ENCODE measurements at places on chromosomes 7 and 10. TPM values are rescaled to one million over a fixed set of nuclear protein-coding genes. Genes with fewer than 3 reads are reported as not detected.
A peak's percentile ranks its signal among the peaks of the same experiment; 100 is the strongest.

GRCh38 chr10:132836832-132837540 lies 51.0 kb upstream of the NKX6-2 start:
- peak; percentile 60 for DNase-seq

DNA sequence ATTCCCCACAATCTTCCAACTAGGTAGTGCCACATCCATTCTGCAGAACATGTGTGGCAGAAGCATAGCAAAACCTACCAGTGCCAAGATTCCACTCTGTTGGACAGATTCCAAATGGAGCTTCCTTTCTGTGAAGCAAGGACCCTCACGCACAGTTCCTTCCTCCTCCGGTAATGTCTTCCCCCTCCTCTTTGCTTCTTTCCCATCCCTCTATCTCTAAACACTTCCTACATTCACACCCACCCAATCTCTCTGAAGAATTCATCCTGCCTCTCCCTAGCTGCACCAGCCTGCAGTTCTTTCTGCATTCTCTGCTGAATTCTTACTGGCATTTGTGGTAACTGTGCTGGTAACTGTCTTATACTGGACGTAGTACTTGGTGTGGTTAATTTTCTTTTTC lies 124.9 kb downstream of the RNLS start:
- no peak for DNase-seq

DNA sequence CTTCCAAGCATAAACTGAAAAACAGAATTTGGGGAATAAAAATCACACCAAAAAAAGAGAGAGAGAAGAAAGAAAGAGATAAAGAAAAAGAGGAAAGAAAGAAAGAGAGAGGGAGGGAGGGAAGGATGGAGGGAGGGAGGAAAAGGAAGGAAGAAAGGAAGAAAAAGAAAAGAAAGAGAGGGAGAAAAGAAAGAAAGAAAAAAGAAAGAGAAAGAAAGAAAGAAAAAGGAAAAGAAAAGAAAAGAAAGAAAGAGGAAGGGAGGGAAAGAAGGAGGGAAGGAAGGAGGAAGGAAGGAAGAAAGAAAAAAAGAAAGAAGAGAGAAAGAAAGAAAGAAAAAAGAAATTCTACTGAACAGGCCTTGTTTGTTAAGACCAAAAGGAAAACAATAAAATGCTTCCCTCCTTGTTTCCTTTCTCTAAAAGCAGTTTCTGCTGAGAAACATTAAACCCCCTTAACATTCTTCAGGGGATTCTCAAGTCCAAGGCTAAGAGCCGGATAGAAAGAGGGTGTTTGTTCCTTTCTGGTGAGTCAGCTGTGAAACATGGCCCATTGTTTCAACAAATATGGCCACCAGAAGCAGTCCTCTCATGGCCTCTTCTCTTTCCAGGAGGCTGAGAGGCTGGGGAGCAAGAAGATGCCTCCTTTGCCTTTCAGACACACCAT lies 46.9 kb upstream of the GPAM start:
- no peak for DNase-seq

DNA sequence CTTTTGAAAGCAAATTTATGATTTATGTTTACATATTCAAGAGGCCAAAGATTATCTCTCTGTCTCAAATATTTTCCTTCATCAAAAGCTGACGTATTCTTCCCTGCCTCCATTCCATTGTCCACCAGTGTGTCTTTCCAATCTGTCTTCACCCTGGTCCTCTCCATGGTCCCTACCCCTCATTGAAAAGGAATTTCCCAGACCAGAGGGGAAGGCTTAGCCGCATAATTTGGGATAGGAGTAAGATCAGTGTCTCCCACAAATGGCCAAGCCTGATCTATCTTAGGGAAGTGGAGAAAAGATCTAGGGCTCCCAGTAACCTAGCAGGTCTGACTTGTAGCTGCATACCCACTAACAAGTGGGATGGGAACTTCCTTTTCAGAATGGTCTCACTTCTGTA lies 46.3 kb upstream of the ZNF800 start:
- no peak for DNase-seq

DNA sequence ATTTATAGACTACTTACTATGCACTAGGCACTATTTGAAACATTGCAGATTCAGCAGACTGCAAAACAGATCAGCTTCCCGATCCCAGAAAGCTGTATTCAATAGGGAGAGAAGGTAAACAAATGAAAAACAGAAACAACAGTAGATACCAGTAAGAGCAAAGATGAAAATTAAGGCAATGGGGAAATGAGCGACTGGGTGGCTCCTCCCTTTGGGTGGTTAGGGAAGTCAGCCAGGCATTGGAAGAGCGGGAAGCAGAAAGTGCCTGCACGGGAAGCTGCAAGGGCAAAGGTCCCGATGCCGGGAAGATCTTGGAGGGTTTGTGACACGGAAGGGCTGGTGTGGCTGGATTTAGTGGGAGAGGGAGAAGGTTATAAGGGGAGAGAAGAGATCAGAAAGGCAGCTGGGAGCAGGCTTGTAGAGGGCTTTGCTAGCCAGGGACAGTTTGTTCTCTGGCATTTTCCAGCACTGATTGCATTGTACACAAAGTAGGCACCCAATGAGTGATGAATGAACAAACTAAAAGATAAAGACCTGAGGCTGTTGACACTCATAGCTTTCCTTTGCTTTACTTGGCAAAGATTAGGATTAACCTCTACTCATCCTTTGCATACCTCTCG lies 67.8 kb downstream of the NAMPT start:
- DNase-seq: peak; percentile 83

- DNase-seq: no peak
These were observed 138.7 kb downstream of the GNAI1 start for GRCh38 chr7:80273327-80273726.

- no peak for DNase-seq
These were observed 120.4 kb downstream of the EBF3 start for GRCh38 chr10:129843702-129844101.

TLX1 gene
- total RNA-seq: not detected

TEX47 gene
- not detected for total RNA-seq

GJD4 gene
- not detected for total RNA-seq

CALML3 gene
- total RNA-seq: not detected
